ENCODE measurements at places on chromosomes 2 and 18. TPM values are rescaled to one million over a fixed set of nuclear protein-coding genes. Genes with fewer than 3 reads are reported as not detected.

The ABCB11 gene
- 0.07 TPM for total RNA-seq

- no peak for DNase-seq
Measured at GRCh38 chr2:219433666-219434467, 776 bp upstream of the SPEG start.

The TANC1 gene
- 13.2 TPM for total RNA-seq

- no peak for DNase-seq
Measured at GRCh38 chr2:38850045-38850444, 25.7 kb downstream of the DHX57 start.

DNA sequence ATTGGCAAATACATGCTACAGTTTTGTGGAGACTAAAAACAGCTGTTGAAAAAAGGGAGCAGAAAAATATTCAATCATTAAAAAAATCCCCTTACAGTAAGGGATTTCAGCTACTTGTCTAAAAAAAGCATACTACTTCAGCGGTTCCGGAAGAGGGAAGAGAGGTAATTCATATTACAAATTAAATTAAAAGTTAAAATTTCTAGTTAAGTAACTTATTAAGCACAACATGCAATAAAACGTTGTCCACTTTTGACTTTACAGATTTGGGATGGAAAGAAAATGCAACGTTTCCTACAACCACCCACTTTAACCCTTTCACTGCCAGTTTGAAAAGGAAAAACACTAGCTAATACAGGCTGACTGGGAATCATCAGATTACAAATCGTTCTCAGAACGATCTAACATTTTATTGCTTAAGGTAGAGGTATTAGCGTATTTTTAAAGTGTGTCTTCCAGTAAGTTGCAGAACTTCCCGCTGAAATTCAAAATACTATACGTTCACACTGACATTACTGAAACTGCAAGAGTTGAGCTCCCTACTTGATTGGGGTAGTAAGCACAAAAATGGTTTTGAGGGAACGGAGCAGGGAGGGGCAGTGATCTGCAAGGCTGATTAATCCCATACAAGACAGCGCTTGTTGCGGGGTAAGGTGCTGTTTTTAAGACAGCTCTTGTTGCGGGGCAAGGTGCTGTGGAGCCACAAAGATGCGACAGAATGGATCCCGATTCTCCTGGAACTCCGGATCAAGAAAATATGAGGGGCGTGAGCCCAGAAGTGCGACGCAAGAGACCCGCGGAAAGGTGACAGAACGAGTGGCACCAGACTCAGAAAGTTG, 743 bp downstream of the HADHA start:
- peak; percentile 28 for DNase-seq

DNA sequence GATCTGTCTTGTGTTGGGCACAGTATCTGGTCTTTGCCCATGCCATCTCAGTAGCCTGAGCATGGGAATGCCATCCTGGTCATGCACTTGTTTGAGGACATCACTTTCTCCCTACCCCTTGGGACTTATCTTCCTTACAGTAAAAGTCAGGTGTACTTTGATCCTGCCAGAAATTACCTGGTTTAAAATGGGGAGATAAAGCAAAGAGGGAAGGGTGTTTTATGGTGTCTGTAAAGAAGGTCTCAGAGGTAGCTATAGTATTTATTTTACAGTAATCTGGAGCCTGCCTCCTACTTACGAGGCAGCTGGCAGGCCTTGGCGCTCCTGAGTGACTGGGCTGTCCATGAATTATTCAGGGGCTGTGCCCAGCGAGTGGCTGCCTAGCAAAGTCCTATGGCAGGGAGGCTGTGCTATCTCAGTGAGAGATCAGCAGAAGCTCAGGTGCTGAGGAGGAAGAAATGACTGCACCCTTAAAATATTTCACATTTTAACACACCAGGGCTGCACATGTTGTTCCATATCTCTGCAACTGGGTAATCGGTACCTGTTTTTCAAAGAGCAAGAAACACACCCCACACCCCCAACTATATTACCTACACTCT, 93.9 kb downstream of the SPTBN1 start:
- DNase-seq: no peak

GRCh38 chr18:62374410-62374965, 49.4 kb downstream of the TNFRSF11A start:
- DNase-seq: no peak

Data from neural crest cell (in vitro differentiated cells).